AML-193 (cell line): ENCODE measurements at places on chromosomes 16 and 17.

- peak; percentile 98 for DNase-seq
These were observed 324.7 kb downstream of the SEC14L1 start for GRCh38 chr17:77465358-77466041.

GRCh38 chr16:57111420-57111819 lies 19.0 kb downstream of the CPNE2 start:
- no peak for DNase-seq

- no peak for DNase-seq
These were observed 167.2 kb downstream of the PARN start for GRCh38 chr16:14462811-14463210.

GRCh38 chr16:9911231-9911630 lies 271.0 kb downstream of the GRIN2A start:
- DNase-seq: no peak

DNA sequence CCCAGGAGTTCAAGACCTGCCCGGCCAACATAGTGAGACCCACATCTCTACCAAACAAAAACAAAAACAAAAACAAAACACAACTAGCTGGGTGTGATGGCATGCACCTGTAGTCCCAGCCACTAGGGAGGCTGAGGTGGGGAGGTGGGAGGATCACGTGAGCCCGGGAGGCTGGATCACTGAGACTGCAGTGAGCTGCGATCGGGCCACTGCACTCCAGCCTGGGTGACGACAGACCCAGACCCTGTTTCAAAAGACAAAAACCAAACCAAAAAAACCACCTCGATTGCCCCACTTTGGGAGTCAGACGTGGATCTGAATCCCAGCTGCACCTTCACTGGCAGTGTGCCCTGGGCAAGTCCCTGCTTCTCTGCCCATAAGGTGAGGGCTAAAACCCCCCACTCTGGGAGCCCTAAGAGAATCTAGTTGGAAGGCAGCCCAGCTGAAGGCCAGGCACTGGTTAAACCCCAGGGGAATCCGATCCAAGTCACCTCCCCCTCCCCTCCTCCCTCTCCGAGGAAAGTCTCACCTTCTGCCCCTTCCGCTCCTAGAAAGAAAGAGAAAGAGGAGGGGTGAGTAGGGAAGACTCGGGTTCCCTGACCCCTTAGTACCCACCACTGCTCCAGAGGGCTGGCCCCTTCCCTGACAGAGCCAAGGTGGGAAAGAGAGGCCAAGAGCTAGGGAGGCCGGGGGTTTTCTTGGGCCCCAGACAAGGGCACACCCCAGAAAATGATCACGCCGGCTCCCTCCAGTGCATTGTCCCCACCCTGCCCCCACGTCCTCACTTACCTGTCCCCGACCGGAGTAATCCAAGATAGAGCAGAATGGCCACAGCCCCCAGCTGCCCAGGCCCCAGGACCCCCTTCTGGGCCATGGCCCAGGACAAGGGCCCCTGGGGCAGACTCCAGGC lies 647 bp downstream of the PRSS8 start:
- no peak for DNase-seq

GRCh38 chr17:27380551-27380950 lies 75.7 kb upstream of the KSR1 start:
- no peak for DNase-seq

GRCh38 chr16:10490141-10490540 lies 90.3 kb downstream of the EMP2 start:
- no peak for DNase-seq

GRCh38 chr16:24544640-24545039 lies 5.3 kb downstream of the RBBP6 start:
- no peak for DNase-seq

GRCh38 chr17:63317166-63317840 lies 128.8 kb downstream of the CYB561 start:
- no peak for DNase-seq

GRCh38 chr17:42642336-42642735 lies 16.7 kb upstream of the TUBG2 start:
- DNase-seq: no peak

GRCh38 chr17:32356750-32357149 lies 6.8 kb downstream of the ZNF207 start:
- DNase-seq: no peak

DNA sequence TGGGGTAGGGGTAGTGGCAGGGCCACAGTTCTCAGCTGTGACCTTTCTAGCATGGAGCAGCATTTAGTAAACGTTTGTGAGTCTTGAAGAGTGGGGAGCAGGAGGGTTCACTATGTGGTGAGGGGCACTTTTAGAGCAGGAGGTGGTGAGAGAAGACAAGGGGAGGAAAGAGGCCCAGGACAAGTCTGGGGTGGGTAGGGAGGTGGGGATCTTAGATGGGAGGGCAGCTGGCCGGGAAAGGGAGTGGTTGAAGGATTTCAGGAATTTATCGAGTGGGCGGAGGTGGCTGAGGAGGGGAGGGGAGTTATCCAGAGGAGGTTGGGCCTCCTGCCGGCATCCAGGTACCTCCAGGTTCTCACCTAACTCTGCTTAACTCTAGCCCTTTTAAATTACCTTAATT lies 1.9 kb downstream of the CLEC16A start:
- DNase-seq: no peak

- DNase-seq: no peak
These were observed 96.2 kb downstream of the RTN4RL1 start for GRCh38 chr17:1928976-1929375.

GRCh38 chr17:47897561-47897960 lies 1.5 kb downstream of the SP2 start:
- DNase-seq: no peak

DNA sequence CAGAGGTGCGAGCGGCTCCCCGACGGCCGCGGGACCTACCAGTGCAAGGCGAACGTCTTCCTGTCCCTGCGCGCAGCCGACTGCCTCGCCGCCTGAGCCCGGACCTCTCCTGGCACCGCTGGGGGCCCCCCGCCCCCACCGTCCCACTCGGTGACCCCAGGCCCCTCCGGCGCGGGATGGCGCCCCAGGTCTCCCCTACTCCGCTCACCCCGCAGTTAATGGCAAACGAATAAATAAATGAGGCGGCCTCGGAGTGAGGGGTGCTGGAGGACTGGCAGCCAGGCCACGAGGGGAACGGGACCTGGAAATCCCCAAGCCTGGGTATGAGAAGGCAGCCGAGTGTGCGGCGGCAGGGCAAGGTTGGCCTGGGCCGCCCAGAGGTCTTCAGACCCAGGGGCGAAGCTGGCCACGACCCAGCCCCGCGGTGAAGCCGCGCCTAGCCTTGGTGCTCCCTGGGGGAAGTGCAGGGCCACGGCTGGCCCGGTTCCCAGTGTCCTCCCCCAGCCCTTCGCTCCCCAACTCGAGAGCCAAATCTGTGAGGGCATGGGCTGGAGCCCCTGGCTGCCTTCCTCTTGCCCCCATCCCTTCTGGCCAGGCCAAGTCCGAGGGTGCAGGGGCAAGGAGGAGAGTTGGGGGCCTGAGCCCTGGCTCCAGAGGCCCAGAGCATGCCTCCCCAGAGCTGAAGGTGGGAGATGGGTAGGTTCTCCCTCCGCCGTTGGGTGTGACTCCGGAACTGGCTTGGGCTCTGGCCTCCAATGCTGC lies 796 bp downstream of the NPB start:
- no peak for DNase-seq

- no peak for DNase-seq
These were observed 18.1 kb upstream of the ARL2BP start for GRCh38 chr16:57226701-57227621.

- no peak for DNase-seq
These were observed 83.5 kb downstream of the BMERB1 start for GRCh38 chr16:15517743-15518377.

DNA sequence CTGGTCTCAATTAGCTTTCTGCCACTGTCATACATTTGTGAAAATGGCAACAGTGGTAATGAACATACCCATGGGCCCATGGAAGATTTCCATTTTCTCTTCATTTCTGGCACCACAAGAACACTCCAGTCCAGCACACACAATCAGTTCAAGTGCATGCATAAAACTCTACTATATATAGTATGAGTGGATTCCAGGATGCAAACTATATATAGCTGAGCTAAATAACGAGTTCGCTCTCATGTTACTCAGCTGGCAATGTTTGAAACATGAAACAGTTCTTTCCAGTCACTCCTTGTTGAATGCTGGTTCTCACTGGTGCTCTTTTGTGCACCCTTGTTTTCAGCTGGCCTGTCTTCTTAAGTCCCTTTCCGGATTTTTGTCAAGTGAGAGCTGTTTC lies 75.2 kb upstream of the DHX40 start:
- DNase-seq: no peak

DNA sequence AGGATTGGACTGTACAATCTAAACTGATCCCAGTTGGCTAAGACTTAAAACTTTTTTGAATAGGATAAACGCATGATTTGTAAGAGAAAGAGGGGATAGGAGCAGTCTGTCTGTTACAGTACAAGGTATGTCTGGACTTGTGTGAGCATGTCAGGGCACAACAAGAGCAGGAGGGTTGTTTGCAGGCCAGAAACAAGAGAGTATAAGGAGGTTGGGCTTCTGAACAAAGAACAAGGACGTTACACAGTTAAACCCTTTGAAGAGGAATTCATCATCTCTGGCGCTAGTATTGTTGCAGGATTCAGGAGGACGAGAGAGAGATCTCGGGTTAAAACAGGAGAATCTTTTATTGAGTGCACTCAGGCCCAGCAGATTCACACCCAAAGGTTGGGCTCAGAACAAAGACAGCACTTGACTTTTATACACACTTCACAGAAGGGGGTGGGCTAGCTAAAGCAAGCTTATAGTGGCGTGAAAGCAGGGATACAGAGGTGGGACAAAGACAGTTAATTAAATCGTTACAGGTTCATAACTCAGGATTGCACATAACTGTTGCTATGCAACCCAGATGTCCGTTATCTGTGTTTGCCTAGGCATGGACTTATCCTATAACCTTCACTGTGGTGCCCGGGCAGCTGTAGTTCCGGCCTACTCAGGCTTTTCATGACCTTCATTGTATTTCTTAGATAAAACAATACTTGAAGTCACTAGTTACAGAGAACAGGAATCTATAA lies 34.3 kb downstream of the SEC14L1 start:
- no peak for DNase-seq

GRCh38 chr16:81816351-81816750 lies 37.3 kb downstream of the PLCG2 start:
- no peak for DNase-seq

DNA sequence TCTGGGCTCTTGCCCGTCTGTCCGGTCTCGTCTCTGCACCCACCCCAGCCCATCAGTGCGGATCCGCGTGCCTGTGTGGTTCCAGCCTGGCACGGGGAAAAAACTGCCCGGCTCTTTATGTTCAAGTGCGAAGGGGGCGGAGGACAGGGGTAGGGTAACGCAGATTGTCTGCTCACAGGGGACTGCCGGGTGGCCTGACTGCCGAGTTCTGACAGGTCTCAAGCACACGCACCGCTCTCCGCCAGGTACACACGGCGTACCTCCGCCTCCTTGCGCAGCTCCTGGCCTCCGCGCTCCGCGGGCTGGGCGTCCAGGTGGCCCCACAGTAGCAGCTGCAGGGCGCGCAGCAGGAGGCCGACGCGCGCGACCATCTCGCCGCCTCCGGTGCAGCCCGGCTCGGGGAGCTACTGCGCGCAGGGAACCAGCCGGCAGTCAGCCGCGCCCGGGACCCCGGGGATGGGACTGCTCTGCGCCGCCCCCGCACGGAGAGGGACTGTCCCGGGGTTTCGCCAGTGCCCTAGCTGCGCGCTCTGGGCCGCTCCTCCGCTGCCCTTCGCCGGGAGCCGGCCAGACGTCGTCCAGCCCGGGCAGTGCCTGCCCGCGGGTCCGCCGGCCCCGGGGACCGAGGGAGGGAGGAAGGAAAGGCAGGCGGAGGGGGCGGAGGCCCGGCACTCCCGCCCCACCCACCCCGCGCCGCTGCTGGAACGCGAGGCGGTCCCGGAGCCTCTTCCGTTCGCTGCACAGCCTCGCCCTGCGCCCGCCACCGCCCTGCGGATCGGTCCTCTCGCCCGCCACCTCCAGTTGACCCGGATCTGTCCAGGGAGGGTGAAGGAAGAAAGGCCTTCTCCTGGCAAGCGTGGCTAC lies at the start of gene MMP28:
Gene MMP28, minus strand, starts transcription at position 635 of the 864 bp plus-strand sequence. Its CDS starts 264 bp downstream, at position 371.
- DNase-seq: no peak

DNA sequence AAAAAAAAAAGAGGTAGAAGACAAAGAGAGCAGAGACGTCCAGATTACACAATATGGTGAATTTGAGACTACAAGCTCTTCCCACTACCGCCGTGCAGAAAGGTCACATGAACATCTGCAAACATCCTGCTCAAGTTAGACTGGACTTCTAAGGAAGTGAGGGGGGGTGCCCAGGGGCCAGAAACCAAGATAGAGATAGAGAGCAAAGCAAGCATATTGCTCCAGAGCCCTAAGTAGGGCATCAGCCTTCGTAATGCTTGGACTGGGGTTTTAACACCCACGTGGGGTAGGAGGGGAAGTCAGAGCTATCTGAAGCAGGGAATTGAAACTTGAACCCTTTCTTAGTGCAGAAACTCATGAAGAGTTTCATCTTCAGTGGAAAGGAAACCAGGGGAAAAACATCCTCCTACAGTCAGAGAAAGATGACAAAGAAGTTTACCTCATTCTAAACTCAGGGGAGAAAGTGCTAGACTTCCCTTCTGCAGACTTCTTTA lies 8.7 kb downstream of the CLEC19A start:
- no peak for DNase-seq

- no peak for DNase-seq
These were observed 3.8 kb downstream of the TBX21 start for GRCh38 chr17:47736501-47737495.

GRCh38 chr16:35425270-35425669 lies 1965.9 kb downstream of the TP53TG3F start:
- DNase-seq: no peak

DNA sequence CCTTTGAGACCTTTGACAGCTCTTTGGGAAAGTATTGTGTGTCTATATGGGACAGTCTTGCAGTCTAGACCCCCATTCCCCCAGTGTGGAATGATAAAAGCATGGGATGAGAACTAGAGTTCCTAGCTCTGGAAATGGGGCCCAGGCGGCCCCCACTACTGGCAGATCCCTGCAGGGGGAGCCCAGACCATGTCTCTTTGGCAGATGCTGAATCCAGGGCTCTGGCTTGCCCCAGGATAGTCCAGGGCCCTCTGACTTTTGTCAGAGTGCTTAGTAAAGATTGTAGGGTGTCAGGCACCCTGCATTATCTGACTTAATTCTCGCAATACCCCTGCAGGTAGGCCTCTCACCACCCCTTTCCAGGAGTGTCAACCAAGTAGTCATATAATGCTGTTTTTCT lies 8.3 kb downstream of the ALKBH5 start:
- no peak for DNase-seq

DNA sequence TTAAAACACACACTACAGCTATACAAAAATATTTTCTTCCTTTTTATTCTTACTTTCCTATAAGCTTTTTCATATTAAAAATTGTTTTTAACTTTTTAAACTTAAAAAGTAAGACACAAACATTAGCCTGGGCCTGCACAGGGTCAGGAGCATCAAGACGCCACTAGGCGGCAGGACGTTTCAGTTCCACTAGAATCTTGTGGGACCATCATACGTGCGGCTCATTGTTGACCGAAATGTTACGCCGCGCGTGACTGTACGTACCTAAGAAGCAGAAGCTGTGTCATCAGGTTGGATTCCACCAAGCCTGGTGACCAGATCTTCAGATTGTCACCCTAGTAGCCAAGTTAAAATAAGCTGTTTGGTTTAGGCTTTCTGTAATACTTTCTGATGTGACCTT lies 47.1 kb downstream of the USP10 start:
- no peak for DNase-seq
